ENCODE measurements at places on chromosomes 12 and 14.

- DNase-seq = peak; percentile 98
Observed at GRCh38 chr14:58331111-58331510, 32.8 kb downstream of the ARID4A start.

GRCh38 chr14:81400202-81400678 lies at the start of gene STON2:
Gene STON2, minus strand, starts transcription at chr14:81400324. Its CDS starts 1,942 bp downstream, at chr14:81398382.
- DNase-seq = peak; percentile 41

DNA sequence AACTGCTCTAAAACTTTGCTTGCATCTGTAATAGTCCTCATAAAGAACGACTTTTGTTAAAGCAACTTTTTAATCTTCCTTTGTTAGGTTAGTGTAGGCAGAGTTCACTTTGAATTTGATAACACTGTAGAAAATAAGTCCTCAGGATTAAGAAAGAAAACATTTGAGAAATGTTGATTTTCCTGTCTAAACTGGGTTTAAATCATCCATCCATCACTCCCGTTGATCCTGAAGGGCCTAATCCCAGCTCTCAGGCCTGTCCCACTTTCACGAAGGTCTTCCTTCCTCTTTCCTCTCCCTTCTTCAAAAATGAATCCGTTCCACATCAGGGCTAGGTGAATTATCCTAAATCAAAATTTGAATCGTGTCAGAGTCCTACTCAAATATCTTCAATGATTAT lies 36.9 kb downstream of the SLC2A14 start:
- DNase-seq = no peak

GRCh38 chr12:66666481-66666880 lies 12.4 kb downstream of the GRIP1 start:
- no peak for DNase-seq
